HuH-7 (cell line): ENCODE measurements at places on chromosomes 11 and 22.

- no peak for DNase-seq
These were observed 31.0 kb upstream of the PPP2R1B start for GRCh38 chr11:111797145-111797581.

- no peak for DNase-seq
These were observed 37.5 kb upstream of the PHF21B start for GRCh38 chr22:45047260-45047659.

- no peak for DNase-seq
These were observed 9.5 kb downstream of the DRICH1 start for GRCh38 chr22:23622634-23623033.

GRCh38 chr11:69443968-69444364 lies 37.5 kb upstream of the LINC01488 start:
- DNase-seq, result no peak

- DNase-seq, result no peak
These were observed 2.0 kb upstream of the SAA1 start for GRCh38 chr11:18264035-18264434.

GRCh38 chr11:64851831-64852351 lies 7.4 kb upstream of the CDC42BPG start:
- DNase-seq, result no peak

- peak; percentile 58 for DNase-seq
These were observed 14.5 kb upstream of the MB start for GRCh38 chr22:35631597-35631996.

DNA sequence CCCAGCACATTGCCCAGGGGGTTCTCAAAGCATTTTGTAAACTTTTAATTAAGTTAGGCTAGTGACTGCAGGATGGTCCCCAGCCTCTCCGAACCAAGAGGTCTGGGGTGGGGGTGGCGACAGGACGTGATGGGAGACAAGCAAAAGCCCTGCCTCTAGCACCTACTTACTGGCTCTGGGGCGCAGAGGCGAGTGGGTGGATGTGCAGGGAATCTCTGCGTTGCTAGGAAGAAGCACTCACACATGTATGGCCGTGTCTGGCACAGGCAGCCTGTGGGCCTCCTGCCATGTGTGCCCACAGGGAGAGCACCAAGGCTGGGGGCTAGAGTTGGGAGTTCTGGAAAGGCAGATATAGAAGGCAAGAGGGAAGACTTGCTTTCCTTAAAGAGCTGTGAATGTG lies 6.3 kb downstream of the OPCML start:
- no peak for DNase-seq

DNA sequence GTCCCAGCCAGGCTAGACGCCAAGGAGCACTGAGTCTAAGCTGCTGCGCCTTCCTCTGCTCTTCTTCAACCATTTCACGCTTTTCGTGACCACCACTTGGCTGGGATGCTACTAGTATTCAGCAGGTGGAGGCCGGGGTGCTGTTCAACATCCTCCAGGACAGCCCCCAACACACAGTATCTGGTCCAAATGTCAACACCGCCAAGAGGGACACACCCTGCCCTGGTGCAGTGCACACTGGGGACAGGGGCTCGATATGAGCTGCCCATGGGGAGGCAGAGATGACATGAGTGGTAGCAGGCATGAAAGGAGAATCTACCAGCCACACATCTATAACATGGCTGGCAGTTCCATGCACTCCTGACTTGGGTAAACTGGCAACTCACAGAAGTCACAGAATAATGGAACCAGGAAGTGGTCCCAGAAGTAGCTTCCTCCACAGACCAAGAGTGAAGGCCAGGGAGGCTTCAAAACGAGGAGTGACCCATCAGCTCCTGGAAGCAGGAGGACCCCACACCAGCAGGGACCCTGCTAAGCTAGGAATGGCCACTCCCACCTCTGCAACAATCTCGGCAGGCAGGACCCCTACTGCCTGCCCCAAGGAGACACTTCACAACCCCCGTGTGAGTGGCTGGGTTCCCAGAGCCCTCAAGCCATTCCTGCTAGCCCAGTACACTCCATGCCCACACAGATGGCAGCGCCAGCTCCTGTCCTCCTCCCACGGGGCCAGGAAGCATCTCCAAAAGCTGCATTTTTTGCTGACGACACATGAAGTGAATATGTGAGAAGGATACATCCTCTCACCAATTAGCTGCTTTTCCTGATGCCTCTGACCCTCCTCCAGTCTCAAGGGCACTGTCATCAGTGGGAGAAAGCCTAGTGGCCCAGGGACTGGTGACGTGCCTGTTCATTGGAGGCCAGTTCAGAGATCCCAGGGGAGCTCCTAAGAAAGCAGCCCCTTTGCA lies 78.8 kb downstream of the DGCR2 start:
- DNase-seq, result no peak

DNA sequence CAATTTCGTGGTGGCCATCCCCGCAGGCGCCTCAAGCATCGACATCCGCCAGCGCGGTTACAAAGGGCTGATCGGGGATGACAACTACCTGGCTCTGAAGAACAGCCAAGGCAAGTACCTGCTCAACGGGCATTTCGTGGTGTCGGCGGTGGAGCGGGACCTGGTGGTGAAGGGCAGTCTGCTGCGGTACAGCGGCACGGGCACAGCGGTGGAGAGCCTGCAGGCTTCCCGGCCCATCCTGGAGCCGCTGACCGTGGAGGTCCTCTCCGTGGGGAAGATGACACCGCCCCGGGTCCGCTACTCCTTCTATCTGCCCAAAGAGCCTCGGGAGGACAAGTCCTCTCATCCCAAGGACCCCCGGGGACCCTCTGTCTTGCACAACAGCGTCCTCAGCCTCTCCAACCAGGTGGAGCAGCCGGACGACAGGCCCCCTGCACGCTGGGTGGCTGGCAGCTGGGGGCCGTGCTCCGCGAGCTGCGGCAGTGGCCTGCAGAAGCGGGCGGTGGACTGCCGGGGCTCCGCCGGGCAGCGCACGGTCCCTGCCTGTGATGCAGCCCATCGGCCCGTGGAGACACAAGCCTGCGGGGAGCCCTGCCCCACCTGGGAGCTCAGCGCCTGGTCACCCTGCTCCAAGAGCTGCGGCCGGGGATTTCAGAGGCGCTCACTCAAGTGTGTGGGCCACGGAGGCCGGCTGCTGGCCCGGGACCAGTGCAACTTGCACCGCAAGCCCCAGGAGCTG lies 24.8 kb downstream of the ADAMTS15 start:
- DNase-seq, result no peak

DNA sequence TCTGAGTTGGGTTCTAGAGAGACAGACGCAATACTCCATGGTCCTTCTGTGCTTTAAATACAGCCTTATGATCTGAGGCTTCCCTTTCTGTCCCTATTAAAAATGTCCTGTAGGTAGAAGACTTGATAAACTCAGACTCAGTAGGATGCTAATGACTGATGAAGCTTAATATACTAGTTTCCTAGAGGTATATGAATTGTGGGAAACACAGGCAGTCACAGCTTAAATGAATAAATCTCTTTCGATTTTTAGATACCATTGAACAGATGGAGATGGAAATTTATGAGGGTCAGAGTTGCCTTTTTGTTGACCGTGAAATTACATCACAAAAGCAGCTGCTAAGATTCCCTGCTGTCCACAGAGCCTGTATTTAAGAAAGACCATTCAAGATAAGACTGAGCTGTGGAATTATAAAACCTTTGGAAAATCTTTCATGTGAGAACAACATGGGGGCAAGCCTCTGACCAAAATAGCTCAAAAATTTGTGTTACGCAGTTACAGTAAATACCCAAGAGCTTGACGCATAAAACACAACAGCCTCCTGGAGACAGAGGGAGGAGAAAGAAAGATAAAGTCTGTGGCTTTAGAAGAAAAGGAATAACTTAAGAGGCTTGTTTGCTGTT lies 172.3 kb downstream of the AASDHPPT start:
- DNase-seq, result no peak

- DNase-seq, result no peak
These were observed 42.8 kb upstream of the CCND1 start for GRCh38 chr11:69598147-69598546.

- no peak for DNase-seq
These were observed 70.1 kb downstream of the MICAL2 start for GRCh38 chr11:12180257-12181205.

DNA sequence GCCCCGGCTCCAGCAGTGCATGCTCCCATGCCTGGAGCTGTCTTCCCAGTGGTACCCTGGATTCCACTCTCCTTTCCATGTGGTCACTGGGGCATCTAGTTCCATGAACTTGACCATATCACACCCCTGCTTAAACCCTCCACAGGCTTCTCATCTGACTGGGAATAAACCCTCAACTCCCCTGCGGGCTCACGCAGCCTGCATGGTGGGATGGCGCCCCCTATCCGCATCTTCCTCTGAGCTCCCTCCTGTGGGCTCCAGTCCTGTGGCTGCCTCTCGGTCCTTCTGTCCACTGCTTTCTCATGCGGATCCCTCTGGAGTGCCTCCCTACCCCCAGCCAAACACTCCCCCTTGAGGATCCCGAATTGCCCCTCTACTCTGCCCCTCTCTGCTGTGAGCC lies 41.4 kb upstream of the TTLL12 start:
- peak; percentile 97 for DNase-seq

- no peak for DNase-seq
These were observed 1.7 kb downstream of the MALAT1 start for GRCh38 chr11:65500387-65501185.
